ENCODE measurements at places on chromosomes 11 and 22. TPM values are rescaled to one million over a fixed set of nuclear protein-coding genes. Genes with fewer than 3 reads are reported as not detected.

The OR2AG2 gene
- 0.62 TPM for total RNA-seq

The OR51A2 gene
- not detected for total RNA-seq

The C1QTNF6 gene
- total RNA-seq, result 6.0 TPM

The DTX4 gene
- total RNA-seq, result 0.47 TPM

The NXPE2 gene
- total RNA-seq, result not detected

The CNGA4 gene
- total RNA-seq, result not detected

The NXPE4 gene
- not detected for total RNA-seq

The TUBA8 gene
- 1.7 TPM for total RNA-seq

The PHLDA2 gene
- total RNA-seq, result 26.7 TPM

The OR52N4 gene
- total RNA-seq, result 0.38 TPM

The TSGA10IP gene
- not detected for total RNA-seq

The SPON1 gene
- total RNA-seq, result 0.14 TPM

The TCF20 gene
- total RNA-seq, result 85.4 TPM

The CRYBB3 gene
- not detected for total RNA-seq

The PRR5L gene
- total RNA-seq, result 52.3 TPM

The SORL1 gene
- 28.4 TPM for total RNA-seq

The SRPRA gene
- total RNA-seq, result 180 TPM

The EXPH5 gene
- total RNA-seq, result 0.91 TPM

The CAPN1 gene
- total RNA-seq, result 87.1 TPM

The HTR3A gene
- total RNA-seq, result not detected

The JAML gene
- 318 TPM for total RNA-seq

The TBX1 gene
- total RNA-seq, result 0.09 TPM

The DCUN1D5 gene
- total RNA-seq, result 87.1 TPM

The SLC25A45 gene
- total RNA-seq, result 16.8 TPM

The TAF1D gene
- total RNA-seq, result 342 TPM

The EFCAB6 gene
- not detected for total RNA-seq

The MAPK12 gene
- total RNA-seq, result 20.1 TPM

The VWCE gene
- 12.4 TPM for total RNA-seq

The CAVIN3 gene
- 36.0 TPM for total RNA-seq

The APOBEC3H gene
- 7.6 TPM for total RNA-seq

The SNX19 gene
- total RNA-seq, result 52.9 TPM
